Activated CD4-positive, CD25-positive, alpha-beta regulatory T cell treated with anti-CD3 and anti-CD28 coated beads, Interleukin-2, amount 50 U/mL, for 72 hours (primary cell): ENCODE measurements at places on chromosomes 2 and 18.

- DNase-seq = no peak
These were observed 119.1 kb upstream of the PELI1 start for GRCh38 chr2:64263315-64263714.

DNA sequence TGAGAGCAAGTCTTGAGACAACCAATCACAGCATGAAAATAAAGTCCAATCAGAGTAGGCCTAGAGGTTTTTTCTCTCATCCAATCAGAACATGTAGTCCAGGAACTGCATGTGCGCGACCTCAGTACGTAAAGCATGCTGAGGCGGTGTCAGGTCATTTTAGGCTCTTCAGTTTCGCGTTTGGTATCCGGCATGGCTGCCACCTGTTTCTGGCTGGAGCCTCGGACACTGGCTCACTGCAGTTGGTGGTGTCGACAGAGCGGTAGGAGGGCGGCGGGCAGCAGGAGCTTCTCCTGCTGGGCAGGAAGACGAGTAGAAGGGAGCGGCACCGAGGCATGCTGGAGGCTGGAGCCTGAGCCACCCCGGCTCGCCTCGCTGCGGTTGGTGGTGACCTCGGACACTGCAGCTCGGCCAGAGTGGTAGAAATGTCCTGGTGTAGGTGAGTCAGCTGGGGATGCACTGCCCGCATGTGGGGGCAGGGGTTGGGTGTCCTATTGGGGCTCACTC lies 15.8 kb downstream of the CCDC74A start:
- DNase-seq = no peak

DNA sequence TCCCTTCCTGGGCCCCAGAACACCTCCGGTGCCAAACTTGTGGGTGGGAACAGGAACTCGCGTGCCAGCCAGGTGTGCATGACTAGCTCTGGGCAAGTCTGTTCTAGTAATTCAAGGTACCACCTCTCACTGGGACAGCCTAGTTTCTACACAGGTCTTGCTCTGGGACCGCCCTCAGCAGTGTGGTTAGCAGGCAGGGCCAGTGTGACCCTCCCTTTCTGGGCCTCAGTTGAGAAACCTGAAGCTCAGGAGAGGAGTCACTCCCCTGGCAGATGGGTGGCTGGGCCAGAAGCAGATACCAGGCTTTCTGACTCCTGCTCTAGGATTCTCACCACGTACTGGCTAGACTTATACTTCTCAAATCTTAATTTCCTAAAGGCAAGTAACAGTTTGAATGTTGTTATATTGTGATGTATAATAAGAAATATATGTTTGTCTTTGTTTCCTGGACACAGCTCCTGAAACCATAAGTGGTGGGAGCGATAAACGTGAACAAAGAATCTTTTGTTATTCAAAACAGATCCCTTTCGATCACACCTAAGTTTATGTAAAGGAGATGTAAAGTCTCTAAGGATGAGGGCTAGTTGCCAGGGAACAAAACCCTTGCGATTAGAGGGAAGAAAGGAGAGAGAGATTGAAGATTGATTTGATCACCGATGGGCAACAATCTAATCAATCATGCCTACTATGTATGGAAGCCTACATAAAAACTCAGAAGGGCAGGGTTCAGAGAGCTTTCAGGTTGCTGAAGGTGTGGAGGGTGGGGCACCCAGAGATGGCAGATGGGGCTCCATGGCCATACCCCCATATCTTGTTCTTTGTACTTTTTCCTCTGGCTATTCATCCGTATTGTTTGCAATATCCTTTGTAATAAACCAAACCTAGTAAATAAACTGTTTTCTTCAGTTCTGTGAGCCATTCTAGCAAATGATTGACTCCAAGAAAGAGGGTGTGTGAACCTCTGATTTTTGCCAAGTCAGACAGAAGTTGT lies 952 bp upstream of the UGT1A6 start:
- no peak for DNase-seq

GRCh38 chr18:58590839-58591238 lies 38.1 kb downstream of the ALPK2 start:
- DNase-seq = no peak

- no peak for DNase-seq
These were observed 913.5 kb downstream of the TDRD15 start for GRCh38 chr2:22037274-22037673.

DNA sequence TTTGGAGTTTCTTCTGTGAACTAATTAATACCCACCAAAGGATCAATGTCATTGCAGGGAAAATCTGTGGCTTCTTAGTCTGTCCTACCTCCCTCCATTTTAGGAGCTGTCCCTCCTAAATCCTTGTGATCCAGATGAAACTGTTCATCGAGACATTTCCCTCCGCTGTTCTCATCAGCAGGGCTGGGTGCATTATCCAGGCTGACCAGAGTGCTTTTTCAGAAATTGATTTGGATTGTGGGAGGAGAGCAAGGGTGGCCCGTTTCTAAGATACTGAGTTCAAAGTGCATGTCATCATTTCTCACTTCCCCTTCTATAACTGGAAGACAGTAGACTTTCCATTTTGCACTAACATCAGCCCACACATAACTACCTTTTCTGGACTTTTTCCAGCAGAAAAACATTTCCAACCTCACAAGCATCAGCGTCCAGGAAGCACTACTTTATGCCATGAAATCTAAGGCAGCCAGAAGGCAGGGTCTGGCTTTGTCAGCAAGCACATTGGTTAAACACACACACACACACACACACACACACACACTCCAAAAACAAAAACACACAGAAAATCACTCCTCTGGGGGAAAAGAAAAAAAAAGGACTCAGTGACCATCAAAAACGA lies 94.1 kb downstream of the ANKRD44 start:
- no peak for DNase-seq

- no peak for DNase-seq
These were observed 14.5 kb upstream of the SLC8A1 start for GRCh38 chr2:40466332-40466906.

DNA sequence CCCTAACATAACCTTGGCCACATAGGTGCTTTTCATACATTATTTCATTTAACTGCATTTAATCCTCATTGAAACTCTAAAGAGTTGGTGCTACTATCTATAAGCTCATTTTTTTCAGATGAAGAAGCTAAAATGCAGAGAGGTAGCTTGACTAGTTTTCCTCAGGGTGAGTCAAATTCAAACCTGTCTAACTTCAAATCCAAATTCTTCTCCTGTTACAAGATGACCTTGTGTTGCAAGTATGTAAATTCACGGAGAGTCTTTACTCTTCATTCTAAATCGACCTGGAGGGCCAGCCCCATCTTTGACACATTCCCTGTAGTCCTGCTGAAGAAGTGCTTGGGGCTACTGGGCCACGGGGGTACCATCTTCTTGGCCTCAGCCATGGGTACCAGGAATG lies 8.2 kb upstream of the SETBP1 start:
- no peak for DNase-seq

DNA sequence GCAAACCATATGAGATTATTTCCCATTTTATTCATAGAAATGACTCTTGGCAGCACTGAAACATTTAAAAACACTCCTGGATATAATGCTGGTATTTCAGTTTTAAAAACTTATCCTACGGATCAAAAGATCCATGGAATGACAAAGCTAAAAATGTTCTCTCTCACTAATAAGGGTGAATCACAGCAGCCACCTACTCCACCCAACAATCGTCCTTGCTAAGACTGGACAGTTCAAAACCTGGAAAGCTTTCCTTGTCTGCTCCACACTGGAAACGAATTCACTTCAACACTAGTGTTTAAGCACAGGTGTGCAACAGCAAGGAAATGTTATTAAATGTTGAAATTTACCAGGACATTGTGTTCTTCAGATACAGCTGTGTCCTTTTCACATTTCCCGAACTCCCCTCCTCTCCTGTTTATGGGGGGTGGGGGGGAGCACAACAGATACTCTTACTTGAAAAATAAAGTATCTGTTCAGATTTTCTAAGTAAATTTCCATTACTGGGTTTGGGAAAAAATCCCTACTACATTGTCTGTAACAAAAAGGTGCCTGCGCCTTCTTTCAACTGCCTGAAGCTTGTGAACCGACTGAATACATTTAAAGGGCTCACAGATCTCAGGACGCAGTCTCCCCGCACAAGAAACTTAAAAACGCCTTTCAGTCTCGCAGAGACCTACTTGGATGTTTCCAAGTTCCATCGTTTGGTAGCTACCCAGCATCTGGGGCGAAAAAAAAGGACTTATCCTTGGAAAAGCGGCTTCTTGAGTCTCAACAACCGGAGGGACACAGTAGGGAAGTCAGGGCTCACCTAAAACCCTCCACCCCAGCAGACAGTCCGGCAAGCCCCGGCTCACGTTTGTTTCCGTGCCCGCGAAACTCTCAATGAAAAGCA lies 1.3 kb downstream of the YWHAQ start:
- DNase-seq = no peak

- no peak for DNase-seq
These were observed 40.5 kb downstream of the PTPRM start for GRCh38 chr18:7607540-7608173.

DNA sequence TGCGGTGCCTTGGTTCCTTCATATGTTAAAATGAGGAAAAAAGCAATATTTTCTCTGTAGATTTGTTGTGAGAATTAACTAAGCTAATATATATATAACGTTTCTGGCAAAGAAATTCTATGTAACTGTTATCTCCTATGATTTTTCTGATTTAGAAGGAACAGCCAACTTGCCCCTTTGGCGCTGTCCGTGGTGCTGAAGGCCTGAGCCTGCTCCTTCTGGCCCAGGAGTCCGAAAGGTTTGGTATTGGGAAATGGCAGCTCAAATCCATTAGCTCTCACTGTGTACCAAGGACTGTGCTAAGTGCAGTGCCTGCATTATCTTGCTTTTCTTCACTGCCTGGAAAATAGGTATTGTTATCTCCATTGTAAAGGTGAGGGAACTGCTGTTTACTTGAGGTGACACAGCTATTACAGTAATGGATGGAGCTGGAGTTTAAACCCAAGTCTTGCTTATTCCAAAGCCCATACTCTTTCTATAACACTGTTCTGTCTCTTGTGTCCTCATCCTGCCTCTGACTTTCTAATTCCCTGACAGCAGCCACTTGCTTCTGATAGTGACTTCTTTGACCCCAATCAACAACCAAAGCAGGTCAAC lies 52.2 kb downstream of the C1QL2 start:
- DNase-seq = no peak

GRCh38 chr2:213065583-213066442 lies 85.6 kb downstream of the IKZF2 start:
- no peak for DNase-seq

DNA sequence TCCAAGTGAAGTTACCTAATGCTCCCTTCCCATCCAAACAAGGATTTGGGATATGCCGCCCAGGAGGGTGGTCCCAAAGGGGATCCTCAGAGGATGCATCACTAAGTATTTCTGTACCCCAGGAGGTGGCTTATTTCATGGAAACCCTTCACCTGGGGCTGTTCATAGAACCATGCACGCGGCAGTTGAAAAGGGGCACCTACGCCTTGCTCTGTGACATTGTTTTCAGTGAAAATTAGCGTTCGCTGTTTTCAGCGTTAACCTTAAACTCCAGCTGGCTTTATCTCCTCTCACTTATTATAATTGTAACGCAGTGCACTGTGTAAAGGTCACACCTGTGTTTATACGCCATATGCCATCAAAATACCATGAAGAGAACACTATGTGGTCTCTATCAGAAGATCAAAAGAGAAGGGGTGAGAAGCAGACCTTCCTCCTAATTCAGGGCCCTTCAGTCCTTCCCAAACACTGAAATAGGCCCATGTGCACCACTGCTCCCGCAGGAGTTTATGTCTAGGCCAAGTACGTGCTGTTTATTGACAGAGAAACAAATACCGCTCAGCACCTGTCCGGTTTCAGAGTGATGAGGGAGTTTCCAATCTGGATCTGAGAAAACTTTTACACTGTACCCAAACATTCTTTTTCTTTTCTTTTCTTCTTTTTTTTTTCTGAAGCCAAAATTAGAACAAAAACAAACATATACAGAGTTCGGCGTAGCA lies 162.1 kb downstream of the BCL2 start:
- DNase-seq = peak; percentile 46

GRCh38 chr2:143402451-143402850 lies 273.2 kb downstream of the ARHGAP15 start:
- no peak for DNase-seq

- peak; percentile 68 for DNase-seq
These were observed 795 bp downstream of the METTL21A start for GRCh38 chr2:207624185-207625013.

DNA sequence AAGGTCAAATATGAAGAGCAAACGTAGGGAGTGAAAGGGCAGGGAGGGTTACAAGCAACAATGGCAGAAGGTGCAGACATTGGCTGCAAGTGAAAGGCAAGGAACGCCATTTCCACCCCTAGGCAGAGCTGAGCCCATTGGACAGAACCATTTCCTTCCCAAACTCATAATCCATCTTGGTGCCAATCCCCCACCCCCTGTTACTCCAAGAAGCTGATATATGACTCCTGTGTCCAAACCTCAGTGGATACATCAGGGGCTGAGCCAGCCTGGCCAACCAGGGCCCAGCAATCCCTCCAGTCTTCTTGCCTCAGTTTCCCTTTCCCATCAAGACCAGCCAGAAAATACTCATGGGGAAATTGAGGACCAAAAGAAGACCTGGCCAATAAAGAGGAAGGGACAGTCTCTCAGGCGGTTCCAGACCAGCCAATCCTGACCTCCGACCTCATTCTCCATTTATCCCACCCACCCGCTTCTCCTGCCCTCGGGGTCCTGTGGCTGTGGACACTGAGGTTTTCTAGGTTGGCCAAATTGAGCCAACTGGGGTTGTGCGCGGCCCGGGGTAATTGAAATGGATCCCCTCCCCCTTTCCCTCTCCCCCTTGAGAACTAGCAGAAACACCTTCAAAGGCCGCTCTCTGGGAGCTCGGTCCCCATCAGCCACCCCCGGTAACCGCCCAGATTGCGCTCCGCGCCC lies 24.8 kb downstream of the TNS1 start:
- DNase-seq = no peak

- no peak for DNase-seq
These were observed 2.7 kb upstream of the WIPF1 start for GRCh38 chr2:174600349-174600748.

GRCh38 chr2:17270894-17271293 lies 247.3 kb downstream of the RAD51AP2 start:
- DNase-seq = no peak

- no peak for DNase-seq
These were observed 85.4 kb downstream of the MAP3K20 start for GRCh38 chr2:173161040-173161439.

GRCh38 chr2:101967826-101968513 lies 23.8 kb upstream of the IL1R2 start:
- DNase-seq = no peak

DNA sequence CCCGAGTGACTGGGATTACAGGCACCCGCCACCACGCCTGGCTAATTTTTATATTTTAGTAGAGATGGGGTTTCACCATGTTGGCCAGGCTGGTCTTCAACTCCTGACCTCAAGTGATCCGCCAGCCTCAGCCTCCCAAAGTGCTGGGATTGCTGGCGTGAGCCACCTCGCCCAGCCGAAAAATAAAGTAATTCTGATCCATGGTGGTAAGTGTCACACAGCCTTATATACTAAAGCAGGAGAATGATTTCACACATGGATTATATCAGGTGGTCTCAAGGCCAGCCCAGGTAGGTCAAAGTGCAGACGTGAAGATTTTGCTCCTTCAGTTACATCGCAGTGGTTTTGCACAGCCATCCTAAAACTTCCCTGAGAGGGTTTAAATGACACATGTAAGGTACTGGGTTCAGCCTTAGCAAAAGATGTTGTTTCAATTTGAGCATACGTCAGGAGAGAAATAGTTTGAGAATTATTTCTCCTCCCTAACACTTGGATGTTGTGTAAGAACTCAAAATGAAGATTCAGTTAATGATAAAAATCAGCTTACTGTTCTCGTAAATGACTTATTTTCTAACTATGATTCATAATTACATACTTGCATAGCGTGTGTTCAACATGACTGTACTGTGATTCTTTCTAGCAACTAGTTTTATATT lies 93.0 kb upstream of the SLC39A10 start:
- no peak for DNase-seq
